NAMALWA (cell line): ENCODE measurements at places on chromosomes 3 and 15.

DNA sequence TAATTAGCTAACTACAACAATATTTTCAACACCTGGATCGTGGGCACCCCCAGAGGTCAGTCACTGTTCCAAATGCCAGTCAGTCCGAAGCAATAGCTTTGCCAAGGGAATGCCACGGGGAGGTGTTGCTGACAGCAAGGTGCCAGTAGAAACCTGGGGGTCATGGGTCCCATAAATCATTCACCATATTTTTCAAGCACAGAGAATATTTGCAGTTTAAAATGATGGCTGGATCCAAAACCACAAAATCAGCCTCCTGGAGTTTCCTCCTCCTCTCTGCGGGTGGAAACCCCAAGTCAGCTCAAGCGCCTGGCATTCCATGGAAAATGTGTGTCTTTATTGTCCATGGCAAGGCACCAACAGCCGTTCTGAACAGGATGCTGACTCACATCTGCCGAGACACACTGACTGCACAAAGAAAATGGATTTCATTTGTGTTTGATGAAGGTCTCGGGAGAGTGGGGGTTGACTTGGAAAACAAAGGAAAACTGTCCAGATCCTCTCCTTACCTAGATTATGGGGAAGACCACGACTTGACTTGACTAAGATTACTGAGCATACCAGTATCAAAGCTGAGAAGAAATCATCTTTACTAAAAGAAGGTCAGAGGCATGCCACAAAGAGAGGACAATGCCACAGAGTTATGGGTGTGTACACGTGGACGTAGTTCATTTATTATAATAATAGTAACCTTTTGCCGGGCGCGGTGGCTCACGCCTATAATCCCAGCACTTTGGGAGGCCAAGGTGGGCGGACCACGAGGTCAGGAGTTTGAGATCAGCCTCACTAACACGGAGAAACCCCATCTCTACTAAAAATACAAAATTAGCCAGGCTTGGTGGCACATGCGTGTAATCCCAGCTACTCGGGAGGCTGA lies 26.4 kb downstream of the ANXA2 start:
- DNase-seq, result no peak

DNA sequence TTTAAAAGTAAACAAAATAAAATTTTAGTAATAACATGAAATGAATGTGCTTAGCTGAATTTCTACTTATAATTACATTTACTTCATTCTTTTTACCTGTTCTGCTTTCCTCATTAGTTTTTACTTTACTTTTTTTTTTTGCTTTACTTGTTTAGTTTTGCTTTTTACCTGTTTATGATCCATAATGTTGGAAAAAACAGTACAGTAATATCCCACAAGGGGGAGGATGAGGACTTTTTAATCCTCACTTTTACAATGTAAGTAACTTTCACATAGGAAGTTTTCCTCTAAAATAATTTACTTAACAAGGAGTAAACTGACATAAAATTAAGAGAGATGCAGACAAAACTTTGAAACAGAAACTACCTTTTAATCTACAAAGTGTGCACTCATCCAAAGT lies 268.7 kb downstream of the TBC1D5 start:
- no peak for DNase-seq

GRCh38 chr3:11238060-11238459 lies 34.1 kb upstream of the ATG7 start:
- DNase-seq, result no peak

DNA sequence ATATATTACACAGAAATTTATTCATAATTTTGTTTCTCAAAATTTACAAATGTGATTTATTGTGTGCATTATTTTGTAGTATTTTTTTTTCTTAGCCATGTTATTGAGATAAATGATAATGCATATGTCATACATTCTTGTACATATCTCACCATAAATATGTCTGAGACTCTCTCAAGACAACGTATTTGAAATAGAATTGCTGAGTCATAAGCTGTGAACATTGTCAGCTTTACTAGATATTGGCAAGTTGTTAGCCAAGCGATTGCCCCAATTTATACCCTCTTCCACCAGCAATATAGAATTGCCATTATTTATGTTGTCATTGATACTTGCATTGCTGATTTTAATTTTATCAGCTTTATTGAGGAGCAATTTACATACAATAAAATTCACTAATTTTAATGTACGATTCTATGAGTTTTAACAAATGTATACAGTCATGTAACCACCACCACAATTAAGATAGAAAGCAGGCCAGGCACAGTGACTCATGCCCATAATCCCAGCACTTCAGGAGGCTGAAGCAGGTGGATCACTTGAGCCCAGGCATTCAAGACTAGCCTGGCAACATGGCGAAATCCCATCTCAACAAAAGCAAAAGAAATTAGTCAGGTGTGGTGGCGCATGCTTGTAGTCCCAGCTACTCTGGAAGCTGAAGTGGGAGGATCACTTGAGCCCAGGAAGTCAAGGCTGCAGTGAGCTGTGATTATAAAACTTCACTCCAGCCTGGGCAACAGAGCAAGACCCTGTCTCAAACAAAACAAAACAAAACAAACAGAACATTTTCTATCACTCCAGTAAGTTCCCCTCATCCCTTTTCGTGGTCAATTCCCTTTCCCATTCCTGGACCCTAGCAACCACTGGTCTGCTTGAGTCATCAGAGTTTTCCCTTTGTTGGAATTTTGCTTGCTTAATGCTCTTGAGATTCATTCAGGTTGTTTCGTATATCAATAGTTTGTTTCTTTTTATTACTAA lies 373.1 kb downstream of the MFSD1 start:
- no peak for DNase-seq

GRCh38 chr3:123129532-123129931 lies 62.7 kb downstream of the PDIA5 start:
- no peak for DNase-seq

DNA sequence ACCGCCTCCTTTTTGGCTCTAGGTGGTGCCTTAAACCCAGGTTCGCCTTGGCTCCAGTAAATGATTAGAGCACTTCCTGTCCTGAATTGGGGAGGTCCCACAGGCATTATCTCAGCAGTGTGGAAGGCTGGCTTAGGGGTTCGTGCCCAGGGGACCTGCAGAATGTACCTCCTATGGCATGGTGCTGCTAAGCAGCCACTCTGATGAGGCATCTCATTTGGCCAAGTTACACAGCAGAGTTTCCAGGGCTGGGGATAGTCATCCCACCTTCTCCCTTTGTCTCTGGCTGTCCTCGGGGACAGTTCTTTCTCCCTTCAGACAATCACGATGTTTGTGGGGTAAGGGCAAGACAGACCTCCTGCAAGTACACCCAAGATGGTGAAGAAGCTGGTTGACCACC lies 371.2 kb downstream of the VPS13C start:
- no peak for DNase-seq

DNA sequence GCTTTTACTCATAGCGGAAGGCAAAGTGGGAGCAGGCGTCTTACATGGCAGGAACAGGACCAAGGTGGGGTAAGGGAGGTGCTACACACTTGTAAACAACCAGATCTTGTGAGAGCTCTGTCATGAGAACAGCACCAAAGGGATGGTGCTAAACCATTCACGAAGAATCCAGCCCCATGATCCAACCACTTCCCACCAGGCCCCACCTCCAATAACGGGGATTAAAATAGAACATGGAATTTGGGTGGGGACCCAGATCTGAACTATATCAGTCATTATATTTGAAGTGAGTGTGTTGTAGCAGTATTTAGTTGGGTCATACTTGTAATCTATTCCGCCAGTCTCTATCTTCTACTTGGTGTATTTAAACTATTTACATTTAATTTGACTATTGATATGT lies 190.9 kb downstream of the RPLP1 start:
- DNase-seq, result no peak
